ENCODE measurements at places on chromosomes 12 and 14.

DNA sequence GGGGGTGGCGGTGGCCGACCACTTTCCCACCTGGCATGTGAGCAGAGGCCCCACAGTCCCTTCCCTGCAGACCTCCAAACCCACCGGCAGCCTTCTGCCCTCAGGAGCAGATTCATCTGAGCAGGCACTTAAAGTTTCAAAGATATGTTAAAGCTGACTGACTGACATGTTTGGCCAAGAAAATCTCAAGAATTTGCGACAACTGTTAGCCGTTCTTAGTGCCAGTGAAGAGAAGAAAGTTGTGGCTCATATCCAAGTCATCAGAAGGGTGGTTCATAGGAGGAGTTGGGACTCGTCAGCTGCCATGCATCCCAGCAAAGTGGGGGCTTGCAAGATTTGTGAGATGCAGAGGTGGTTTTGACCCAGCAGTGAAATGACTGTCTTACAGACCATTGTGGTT lies 27.2 kb downstream of the ELK3 start:
- DNase-seq = no peak

- peak; percentile 71 for DNase-seq
These were observed 154.5 kb downstream of the EGLN3 start for GRCh38 chr14:33796356-33796755.

- DNase-seq = no peak
These were observed 223.0 kb downstream of the PTPRO start for GRCh38 chr12:15545334-15545733.

DNA sequence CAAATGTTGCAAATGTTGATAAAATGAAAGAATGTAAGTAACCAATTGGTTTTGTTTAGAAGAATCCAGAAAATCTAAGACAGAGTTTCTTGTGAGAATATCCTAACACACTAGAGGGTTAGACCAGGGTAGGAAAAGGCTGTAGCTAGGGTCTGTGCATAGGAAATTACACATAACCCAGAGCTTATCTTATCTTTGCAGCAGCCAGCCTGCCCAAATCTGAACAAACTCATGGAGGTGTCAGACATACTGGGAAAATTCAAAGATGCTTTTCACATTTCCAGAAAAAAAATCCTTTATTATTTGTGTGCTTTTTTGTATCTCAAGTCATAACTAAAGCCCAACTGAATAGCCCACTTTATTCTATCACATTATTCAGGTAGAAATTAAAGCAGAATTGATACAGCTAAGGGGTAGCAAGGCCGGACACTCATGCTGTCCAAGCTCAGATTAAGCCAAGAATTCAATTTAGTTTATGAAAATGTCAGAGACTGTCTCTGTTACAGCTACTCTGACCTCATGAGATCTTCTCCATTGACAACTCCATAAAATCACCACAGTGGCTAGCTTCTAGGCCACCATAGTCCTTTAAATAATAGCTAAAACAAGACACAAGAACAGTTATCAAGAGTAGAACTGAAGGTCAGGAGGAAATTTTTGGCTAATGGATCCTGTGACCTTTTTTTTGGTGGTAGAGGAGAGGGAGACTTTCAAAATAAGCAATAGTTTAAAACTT lies 169.6 kb upstream of the RASSF8 start:
- no peak for DNase-seq

- DNase-seq = no peak
These were observed 13.9 kb downstream of the MFAP5 start for GRCh38 chr12:8648576-8649205.

DNA sequence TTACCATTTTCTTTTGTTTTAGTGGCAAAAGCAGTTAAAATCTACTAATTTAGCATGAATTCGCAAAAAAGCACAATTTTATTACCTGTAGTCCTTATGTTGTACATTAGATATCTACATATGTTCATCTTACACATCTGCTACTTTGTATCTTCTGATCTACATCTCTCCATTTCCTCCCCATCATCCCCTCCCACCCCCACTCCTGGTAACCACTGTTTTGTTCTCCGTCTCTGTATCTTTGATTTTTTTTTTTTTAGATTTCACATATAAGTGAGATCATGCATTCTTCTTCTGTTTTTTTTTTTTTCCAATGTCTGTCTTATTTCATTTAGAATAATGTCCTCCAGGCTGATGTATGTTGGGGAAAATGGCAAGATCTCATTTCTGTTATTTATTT lies 922.7 kb downstream of the VRK1 start:
- no peak for DNase-seq

- DNase-seq = no peak
These were observed 125.9 kb upstream of the GARIN6 start for GRCh38 chr12:99521664-99522063.

- DNase-seq = no peak
These were observed 57.2 kb upstream of the DLK1 start for GRCh38 chr14:100669468-100669867.

DNA sequence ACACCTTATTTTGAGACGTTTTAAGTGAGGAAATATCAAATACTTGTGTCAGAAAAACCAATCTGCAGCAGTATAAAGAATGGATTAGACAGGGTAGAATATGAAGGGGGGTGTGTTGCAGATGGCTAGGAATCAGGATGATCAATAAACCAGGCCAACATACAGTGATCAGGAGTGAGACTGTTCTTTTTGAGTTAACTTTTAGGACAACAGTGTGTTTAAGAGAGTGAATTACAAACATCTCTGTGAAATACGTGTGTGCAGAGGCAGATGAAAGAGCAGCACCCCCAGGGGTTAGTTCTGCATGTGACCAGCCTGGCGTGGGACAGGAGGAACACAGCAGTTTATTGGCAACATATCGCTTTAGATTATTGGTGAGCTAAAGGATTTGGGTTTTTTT lies 10.6 kb upstream of the NRDE2 start:
- DNase-seq = no peak

- no peak for DNase-seq
These were observed 46.3 kb downstream of the TTC8 start for GRCh38 chr14:88870777-88871176.

DNA sequence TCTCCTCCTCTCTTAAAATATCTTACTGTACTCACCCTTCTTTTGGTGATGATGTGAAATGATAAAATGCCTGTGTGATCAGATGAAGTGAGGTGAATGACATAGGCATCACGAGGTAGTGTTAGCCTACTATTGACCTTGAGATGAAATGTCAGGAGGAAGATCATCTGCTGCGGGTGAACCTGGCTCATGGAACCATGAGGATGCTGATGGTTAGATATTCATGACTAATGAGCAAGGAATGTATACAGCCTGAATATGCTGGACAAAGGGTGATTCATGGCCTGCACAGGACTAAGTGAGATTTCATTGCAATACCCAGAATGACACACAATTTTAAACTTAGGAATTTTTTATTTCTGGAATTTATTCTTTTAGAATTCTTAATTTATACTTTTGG lies 89.6 kb downstream of the DAAM1 start:
- peak; percentile 90 for DNase-seq

DNA sequence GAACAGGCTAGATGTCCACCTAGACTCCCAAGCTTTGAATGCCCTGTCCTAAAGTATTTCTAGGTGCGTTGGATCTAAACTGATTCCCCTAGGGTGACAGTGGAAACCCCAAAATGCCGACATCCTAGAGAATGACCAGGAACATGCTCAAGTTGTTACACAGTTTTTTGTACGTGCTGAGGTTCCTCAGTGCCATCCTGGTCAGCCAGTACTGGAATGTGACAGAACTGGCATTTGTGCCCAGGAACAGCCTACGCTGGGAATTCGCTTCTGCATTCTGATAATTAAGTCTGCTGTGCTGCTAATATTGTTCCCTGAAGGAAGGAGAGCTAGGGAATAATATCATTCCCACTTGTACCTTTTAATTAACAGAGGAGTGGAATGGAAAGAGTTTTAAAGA lies 40.3 kb downstream of the BORCS5 start:
- DNase-seq = no peak

All from astrocyte of the spinal cord (primary cell).